ENCODE measurements at places on chromosomes 5 and 9.

DNA sequence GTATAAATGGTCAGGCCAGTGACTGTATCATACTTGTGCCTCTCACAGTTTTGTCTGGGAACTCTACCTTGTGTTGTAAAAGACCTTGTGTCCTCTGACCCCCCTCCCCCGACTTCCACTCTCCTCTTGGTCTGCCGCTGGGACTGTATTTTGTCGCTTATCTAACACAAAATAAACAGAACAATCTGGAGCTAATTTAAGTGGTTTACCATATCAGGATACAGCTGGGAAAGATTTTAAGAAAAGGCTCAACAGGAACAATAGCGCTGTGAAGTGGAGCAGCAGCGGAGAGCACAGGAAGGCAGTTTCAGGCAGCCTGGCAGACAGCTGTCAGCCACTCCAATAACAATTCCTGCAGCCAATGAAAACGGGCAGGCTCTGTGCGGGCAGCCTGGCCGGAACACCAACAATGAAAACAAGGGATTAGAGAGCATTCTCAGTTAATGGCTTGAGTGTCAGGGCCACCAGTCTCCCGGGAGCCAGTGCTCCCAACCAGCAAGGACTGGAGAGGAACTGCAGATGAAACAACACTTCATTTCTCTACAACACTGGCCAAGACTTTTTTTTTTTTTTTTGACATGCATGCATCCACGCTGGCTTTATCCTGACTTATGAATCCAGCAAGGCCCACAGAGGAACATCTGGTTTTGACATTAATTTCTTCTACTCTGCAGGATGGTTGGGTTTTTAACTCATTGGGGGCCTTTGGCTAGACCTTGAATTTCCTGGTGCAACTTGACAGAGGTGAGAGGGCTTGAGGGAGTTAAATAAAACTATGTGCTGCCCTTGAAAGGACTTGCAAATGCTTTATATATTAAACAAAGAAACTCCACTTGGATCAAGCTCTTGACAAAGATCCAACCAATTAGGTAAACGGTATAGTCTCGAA, 76.7 kb downstream of the ARSB start:
- DNase-seq = no peak

GRCh38 chr5:40223884-40224402, 455.8 kb upstream of the PTGER4 start:
- DNase-seq = no peak

GRCh38 chr5:146947181-146947941, 68.8 kb upstream of the PPP2R2B start:
- no peak for DNase-seq

GRCh38 chr9:102700936-102701335, 294.2 kb upstream of the CYLC2 start:
- no peak for DNase-seq

DNA sequence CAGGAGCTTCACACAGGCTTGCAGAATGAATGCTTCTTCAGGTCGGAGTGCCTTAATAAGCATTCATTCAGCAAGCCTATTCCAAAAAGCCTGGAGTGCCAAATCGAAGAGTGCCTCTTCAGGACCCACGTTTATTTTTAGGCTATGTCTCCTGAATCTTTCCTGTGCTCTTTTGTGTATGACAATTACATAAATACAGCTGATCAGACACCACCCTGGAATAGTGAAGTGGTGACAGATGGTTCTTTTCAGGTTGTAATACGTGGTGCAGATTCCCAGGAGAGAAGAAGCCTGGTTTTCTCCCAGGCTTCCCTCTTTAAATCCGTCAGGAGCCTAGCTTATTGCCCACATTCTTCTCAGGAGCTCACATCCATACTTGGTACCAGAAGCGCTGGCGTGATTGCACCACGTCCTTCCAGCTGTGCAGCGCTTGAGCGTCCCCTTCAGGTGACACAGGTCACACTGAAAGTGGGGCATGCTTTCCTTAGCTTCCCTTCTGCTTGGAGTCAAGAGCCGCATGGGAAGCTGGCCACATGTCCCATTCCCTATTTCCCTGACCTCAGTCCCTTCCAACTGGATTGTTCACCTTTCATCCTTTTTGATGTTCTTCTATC, 123.1 kb downstream of the ADCY2 start:
- DNase-seq = no peak

DNA sequence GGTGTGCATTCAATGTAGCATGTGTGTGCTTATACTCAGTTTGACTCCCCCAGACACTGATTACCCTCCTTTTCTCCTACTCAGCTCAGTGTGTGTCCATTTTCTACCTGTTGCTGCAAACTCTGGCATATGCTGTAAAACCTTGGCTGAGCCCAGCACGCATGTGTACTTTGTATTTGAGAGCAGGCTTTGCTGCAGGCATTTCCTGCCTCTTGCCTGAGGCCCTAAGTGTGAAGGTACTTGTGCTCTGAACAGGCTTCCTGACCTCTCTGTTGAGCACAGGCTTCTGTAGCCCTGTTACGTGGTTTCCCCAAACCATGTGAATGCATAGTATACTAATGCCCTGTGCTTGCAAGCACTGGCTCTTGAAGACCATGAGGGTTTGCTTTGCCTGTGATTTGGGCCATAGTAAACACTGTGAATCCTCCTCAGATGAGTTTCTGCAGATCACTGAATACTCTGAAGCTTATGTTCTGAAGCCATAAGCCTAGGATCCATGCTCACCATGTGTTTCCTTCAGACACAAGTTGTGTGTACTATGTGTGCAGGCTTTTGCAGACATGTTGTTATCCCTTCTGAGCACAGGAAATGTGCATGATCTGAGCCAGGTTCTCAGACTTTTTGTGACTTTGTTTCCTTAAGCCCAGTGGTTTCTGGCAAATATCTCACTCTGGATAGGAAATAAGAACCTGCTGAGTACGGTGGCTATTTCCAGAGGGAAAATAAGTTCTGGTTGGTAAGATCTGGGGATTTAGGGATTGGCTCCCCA, 124.9 kb upstream of the RUSC2 start:
- DNase-seq = no peak

DNA sequence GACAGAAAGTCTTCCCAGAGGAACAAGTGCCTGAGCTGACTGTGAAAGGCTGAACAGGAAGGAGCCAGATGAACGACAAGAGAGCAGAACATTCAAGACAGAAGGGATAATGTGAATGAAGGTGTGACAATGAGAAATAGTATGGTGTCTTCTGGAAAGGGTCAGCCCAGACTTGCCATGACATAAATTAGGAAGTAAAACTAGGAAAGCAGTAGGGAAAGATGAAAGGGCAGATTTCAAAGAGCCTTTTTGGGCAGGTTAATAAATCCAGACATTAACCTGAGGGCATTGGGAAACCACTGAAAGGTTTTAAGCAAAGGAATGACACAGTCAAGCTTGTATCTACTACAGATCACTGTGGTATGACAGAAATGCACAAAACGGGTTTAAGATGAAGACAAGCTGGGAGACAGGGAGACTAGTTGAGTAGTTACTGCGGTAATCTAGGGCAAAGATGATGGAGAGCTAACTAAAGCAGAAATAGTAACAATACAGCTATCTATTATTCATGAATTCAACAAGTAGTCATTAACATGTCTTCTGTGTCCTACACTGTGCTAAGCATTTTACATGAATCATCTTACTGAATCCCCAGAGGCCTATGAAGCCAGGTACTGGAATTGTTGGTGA, 580.9 kb upstream of the WWC1 start:
- no peak for DNase-seq

- DNase-seq = no peak
Measured at GRCh38 chr5:163706053-163706771, 200.8 kb downstream of the MAT2B start.

GRCh38 chr5:127260686-127261085, 29.9 kb upstream of the MEGF10 start:
- DNase-seq = no peak

DNA sequence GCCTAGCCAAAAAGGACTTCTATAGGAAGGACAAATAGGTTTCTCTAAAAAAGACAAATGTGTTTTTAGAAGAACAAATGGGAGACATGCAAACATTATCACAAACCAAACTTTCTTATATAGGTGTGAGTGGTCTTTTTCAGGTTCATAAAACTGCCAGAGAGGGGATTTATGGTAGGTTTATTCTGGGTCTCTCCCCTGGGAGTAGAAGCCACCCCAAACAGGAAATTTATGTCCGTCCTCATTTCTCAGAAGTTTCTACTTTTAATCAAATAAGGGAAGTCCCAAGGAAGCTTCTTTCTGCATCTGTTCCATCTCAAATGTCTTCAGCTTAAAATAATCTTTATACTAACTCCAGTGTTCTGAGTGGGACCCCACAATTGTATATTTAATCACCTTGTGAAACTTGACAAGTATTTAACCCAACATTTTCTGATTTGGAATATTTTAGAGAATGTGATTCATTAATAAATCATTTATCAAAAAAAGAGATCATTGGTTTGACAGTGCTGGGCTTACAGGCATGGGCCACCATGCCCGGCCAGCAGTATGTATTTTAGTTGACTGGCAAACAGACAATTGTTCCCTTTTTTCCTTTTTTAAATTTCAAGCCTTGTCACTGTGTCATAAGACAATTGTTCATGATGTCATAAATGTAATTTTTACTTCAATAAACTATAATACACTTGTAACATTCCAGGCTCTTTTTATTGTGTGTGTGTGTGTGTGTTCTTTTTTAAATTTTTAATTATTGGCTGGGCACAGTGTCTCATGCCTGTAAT, 44.6 kb upstream of the GLDC start:
- no peak for DNase-seq

DNA sequence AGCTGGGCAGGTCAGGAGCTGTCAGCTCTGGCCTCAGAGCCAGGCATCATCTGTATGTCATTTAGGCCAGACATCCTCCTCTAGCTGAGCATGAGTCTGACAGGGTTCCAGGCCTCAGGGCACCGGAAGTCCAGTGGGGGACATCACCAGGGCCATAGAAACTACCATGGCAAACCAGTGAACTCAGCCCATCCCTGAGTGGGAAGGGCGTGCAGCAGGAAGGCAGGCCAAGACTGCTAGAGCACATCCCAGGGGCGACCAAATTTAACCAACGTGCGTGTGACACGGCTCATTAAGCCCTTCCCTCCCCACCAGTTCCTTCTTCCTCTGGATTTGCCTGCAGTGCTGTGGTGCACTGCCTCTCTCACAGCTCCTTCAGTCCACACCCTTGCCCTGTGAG, 75.9 kb downstream of the COL27A1 start:
- no peak for DNase-seq

DNA sequence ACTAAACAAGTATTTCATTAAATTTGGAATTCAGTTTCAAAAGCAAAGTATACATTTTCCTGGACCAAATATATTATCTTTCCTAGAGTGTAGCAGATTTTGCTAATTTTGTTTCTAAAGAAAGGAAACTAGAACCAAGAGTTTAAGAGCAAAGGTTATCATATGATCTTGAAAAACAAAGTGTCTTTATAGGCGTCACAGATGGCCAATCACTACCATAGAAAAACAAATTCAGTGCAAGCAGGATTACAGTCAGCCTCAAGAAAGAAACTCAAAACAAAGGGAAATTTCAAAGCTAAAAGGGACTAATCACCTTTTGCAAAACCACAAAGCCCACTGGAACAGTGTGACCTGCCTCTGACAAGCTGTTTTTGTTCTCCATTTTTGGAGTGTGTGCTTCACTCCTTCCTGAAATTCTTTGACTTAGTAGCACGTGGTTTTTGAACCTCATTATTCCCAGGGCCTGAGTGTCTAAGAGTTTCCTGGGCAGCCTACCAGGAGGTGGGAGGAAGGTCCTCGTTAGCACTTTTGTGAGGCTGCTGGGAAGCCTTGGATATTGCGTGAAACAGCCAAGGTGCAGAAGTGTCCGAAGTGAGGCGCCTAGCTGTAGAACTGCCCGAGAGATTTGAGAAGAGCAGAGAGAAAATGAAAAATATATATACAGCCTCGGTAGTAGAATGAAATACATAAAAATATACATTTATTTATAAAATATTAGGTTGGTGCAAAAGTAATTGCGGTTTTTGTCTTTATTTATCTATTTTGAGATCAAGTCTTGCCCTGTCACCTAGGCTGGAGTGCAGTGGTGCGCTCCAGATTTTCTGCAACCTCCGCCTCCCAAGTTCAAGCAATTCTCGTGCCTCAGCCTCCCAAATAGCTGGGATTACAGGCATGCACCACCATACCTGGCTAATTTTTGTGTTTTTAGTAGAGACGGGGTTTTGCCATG, 246.1 kb downstream of the MARCHF11 start:
- no peak for DNase-seq

- DNase-seq = no peak
Measured at GRCh38 chr5:96973532-96974401, 37.9 kb downstream of the LNPEP start.

- no peak for DNase-seq
Measured at GRCh38 chr9:121220996-121221663, 19.5 kb upstream of the RAB14 start.

DNA sequence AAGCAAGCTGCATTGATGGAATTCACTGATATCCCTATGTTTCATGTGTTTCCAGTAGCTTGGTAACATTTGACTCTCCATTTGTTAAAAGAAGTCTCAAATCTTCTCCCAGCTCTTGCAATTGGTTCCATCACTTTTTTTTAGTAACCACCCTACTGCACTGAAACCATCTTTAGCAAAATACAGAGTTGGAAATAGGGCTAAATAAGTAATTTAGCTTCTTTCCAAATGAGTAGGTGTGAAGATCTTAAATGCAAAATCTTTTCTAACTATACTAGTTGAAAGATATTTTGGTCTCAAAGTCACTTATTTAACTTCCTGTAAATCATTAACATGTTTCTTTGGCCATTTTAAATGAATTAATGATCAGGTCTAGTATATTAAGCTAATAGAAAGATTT, 138.1 kb downstream of the DIRAS2 start:
- no peak for DNase-seq

DNA sequence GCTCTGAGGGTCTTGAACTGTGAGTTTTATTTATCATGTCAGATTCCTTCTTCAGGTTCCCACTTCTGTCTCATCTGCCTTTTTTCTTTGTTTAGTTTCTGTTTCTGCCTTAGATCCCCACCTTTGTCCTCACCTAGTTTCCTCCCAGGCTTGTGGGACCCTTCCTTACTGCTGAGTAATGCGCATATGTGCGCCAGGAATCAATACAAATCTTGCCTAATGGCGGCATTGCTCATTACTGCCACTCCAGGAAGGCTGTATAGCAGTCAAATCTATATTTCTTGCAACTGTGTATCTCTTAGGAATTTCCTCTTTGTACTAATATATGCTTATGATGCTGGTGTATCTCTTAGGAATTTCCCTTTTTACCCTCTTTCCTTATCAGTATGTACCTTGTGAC, 465.4 kb downstream of the DMRT2 start:
- DNase-seq = no peak

- no peak for DNase-seq
Measured at GRCh38 chr9:111005746-111006470, 32.4 kb downstream of the LPAR1 start.

- DNase-seq = no peak
Measured at GRCh38 chr5:10354048-10354872, 765 bp downstream of the MARCHF6 start.

DNA sequence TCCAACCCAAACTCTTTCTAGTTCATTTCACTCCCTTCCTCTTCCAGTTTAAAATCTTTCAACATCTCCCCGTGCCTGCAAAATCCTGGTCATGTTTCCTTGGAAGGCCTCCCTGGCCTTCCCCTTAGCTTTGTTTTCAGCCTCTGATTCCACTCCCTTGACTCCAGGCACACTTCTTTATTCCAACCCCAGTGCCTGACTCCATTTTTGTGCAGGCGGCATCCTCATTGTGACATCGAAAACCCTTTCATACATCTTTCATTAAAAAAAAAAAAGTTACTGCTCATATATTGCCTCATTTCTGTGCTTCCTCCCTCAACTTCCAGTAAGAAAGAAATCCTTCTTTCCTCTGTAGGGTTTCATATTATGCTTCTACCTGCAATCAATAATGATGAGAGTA, 7.1 kb upstream of the TNFSF8 start:
- no peak for DNase-seq

Measured in stimulated activated CD8-positive, alpha-beta memory T cell treated with anti-CD3 and anti-CD28 coated beads, Interleukin-15, amount 100 ng/mL, for 24 hours (primary cell).